Activated T-helper 2 cell treated with anti-CD3 and anti-CD28 coated beads, Interferon-gamma antibody, Interleukin-2, Interleukin-4, amounts not matched to agents 10 μg/mL and 5 μg/mL and 100 μg/mL, durations not matched to agents 14 hours and 24 hours and 36 hours (primary cell): ENCODE measurements at places on chromosomes 1 and 21.

- DNase-seq: no peak
Measured at GRCh38 chr21:26777166-26777565, 68.0 kb downstream of the ADAMTS1 start.

DNA sequence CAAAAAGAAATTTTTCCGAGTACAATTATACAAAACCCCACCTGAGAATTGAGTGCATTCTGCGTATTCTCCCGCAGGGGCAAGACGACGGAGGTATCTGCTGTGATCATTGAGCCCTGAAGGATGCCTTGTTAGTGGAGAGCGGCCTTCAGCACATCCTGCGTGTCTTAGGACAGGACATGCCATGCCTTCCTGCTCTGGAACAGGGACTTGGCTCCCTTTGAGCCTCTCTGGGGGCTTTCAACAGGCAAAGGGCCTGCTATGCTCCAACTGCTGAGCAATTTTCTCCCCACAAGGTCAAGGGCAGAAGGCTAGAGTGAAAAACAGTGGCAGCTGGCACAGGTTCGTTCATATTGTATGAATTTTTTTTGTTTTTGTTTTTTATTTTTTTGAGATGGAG is 52.4 kb downstream of the TOR1AIP2 start:
- no peak for DNase-seq

DNA sequence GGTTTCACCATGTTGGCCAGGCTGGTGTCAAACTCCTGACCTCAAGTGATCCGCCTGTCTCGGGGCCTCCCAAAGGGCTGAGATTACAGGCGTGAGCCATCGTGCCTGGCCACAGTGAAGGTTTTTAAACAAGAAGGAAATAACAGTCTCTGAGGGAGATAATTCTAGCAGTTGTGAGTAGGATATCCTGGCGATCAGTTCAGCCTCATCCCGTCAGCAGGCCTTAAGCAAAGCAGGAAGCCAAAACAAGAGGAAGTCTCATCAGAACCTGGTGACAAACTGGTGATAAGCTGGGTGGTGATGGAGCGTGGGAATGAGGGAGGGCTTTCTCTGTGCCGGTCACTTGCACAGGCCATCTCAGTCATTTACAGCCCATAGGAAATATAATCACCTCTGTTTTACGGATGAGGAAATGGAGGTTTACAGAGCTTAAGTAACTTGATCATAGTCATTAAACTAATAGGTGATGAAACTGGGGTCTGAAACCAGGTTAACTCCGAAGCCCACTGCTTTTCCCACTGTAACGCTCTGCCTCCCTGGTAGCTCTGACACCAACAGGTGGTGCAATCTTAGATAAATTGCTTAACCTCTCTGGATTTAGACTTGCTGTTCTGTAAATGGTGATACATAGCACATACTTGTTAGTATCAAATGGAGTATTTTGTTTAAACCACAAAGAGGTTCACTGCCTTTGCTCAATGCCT is 40.8 kb upstream of the A3GALT2 start:
- DNase-seq: no peak

DNA sequence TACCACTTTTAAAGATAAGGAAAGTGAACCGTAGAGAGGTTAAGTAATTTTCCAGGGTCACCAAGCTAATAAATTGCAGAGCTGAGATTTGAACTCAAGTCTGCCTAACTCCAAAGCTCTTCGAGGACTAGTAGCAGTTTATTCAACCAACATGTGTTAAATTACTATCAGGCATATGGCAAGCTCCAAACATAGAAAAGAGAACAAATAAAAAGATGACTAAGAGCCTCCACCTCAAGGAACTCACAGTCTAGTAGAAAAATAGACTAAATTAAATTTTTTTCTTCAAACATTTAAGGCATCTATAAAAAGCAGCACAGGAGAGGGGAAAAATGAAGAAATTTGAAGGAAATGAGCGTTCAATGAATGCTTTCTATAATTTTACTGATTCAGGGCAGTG is 22.2 kb downstream of the SLC9C2 start:
- DNase-seq: no peak

DNA sequence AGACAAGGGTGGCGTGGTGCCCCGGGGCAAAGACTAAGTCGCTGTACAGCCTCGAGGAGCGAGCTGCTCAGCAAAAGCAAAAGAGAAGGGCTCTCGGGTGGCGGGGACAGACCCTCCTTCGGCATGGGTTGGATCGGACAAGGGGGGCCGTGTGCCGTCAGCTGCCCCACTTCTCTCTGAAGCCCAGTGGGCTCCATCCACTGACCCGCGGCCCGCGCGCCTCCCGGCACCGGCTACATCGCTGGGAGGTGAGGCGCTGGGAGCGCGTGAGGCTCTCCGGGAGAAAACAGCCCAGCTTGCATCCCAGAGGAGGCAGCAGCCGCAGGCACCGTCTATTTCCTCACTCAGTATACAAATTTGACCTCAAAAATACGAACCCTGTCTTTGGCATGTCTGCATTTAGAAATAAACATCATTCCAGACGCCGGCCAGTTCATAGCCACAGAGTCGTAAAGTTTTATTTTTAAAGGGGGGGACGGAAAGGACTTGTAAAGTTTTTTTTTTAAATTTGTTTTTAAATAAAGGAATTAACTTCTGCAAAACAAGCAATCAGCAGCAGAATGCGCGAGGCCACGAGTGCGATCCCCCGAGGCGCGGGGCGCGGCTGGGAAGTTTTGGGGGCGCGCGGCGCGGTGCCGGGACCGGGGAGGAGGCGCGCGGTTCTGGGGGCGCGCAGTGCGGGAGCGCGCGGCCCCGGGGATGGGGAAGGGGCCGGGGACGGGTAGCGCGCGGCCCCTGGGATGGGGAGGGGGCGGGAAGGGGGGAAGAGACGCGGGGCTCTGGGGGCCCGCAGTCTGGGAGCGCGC is 689 bp upstream of the GPR137B start:
- no peak for DNase-seq

GRCh38 chr1:53024117-53024516 is 37.9 kb upstream of the PODN start:
- DNase-seq: no peak

- DNase-seq: no peak
Measured at GRCh38 chr1:200674838-200675587, 5.3 kb upstream of the DDX59 start.

GRCh38 chr1:3016641-3017439 is 4.4 kb upstream of the ACTRT2 start:
- DNase-seq: no peak

DNA sequence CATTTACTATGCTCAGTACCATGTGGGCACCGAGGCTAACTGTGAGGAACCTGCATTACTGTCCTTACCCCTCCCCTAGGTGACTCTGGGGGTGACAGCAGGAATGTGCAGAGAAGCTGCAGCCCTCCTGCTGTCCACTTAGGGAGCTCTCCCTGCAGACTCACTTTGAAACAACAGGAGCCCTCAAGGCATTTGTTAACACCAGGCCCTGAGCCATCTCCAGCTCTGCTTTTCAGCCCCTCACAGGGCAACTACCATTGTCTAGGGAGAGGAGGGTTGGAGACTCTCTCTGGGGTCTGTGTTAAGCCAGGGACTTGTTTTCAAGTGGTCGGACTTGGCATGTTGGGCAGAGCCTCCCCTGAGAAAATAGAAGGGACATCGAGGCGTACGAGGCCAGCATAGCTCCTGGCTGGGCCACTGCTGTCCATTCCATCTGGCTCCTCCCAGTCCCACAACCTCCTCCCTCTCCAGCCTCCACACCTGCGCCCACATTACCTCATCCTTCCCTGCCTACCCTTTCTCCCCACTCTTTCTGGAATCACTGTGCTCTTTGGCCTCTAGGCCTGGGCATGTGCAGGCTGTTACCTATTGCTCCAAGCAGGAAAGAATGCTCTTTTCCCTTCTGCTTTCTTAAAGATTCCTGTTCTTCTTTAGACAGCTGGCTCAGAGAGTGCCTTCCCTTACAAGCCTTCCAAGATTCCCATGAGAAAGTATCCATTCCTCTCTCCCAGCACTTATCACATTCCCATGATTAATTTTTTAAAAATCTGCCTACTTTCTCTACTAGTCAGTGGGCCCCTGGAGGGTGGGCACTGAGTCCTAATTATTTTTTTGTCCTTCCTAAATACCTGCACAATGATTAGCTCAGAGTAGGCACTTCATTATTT is 102.7 kb upstream of the GCLM start:
- no peak for DNase-seq

GRCh38 chr1:39158327-39159086 is 46.0 kb upstream of the MACF1 start:
- DNase-seq: no peak

DNA sequence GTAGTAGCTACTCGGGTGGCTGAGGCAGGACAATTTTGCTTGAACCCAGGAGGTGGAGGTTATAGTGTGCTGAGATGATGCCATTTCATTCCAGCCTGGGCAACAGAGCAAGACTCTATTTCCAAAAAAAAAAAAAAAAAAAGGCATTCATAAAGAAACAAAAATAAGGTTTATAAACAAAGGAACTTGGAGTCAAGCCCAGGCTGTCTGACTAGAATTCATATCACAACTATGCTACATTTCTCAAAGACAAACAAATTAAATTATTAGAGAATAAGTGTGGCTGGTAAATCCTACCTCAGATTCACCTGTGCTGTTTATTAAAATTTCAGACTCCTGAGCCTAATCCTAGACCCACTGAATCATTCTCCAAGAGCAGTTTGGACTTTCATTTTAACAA is 4.2 kb downstream of the GCLM start:
- no peak for DNase-seq

DNA sequence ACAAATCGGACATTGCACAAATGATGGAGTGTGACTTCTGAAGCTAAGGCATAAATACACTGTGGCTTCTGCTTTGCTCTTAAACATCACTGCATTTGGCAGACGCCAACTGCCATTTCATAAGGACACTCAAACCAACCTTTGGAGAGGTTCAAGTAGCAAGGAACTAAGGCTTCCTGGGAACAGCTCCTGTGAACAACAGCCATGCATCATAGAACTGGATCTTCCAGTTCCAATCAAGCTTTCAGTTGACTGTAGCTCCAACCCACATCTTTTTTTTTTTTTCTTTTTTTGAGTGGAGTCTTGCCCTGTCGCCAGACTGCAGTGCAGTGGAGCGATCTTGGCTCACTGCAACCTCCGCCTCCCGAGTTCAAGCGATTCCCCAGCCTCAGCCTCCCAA is 10.7 kb upstream of the HUNK start:
- DNase-seq: no peak

GRCh38 chr1:204409123-204409522 is 2.5 kb downstream of the PPP1R15B start:
- DNase-seq: no peak

GRCh38 chr1:168408539-168408865 is 127.8 kb downstream of the TBX19 start:
- no peak for DNase-seq

DNA sequence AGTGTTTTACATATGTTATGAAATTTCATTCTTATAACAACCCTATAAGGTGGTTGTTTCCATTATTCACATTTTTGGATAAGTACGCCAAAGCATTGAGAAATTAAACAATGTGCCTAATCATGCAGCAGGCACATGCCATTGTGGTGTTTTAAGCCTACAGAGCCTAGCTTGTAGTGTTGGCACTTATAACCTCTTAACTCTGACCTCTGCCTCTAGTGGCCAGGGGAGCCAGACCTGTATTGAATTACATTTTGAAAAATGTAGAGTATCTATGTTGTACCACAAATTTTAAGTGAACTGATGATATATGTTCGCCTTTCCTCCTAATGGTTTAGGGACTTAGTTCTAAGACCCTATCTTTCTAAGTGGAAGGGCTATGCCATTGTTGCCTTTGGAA is 61.0 kb downstream of the KCNK2 start:
- no peak for DNase-seq

DNA sequence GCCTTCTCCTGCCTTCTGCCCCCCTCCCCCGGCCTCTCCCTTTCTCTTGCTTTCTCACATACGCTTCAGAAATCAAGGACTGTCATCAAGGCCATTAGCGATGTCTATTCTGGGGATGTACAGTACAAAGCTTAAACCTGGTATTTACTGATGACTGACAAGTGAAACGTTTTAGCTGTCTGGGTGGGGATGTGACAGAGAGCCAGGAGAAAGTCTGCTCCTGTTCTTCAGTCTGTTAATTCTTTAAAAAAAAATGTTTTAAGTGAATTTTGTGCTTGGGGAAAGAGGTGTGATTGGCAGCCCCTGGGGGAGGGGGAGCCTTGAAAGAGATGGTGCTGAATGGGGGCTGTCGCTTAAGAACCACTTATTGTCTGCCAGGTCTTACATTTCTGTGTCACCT is 283.0 kb upstream of the PLXNA2 start:
- no peak for DNase-seq

DNA sequence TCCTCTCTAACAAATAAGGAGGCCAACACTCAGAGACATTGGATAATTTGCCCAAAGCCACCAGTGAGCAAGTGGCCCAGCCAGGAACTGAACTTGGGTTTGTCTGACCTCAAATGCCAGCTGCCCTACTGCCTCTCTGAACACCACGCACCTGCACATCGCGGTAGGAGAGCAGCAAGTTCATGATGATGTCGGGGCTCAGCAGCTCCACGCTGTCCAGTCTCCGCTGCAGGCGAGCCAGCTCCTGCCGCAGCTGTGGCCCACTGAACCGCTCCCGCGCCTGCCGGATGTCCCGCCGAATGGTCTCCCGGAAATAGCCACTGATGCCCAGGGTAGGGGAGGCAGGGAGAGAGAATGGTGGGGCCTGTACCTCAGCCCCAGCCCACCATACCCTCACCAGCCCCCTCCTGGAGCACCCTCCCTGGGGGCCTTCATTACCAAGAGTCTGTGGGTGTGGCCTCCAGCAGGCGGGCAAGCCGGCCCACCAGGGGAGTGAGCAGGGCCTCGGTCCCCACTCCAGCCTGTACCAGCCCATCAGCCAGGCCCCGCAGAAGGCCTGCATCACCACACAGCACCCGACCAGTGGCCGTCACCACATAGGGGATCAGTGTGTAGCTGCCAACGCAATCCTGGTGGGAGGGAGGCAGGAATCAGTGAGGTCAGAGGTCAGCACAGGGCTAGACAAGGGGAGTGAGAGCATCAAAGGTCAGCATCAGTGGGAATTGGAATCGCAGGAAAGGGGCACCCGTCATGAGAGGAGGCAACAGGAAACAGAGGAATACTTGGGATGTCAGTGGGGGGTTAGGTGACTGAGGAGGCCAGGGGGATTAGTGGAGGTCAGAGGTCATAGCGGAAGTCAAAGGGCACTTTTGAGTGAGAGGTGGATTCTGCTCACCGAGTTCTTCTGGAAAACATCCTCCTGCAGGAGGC is 2.7 kb downstream of the MAP3K6 start:
- no peak for DNase-seq

- no peak for DNase-seq
Measured at GRCh38 chr21:26570203-26570602, 2.9 kb downstream of the CYYR1 start.

DNA sequence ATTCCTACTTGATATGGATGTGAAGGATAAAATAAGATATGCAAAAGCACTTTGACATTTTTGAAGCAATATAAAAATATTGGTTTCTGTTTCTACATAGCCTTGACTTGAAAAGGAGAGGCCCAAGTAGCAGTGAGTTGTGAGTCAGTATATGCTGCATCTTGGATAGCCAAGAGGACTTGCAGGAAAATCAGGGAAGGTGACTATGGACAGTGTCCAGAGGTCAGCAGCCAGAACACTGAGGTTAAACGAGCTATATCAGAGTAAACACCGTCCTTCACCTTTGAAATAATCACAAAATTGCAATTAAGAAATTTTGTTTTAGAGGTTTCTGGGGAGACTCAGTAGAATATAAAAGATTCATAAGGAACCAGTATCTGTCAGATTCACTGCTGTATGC is 6.6 kb upstream of the AMPD1 start:
- DNase-seq: no peak
